Fibroblast of lung (primary cell): ENCODE measurements at places on chromosomes 2 and 18. TPM values are rescaled to one million over a fixed set of nuclear protein-coding genes. Genes with fewer than 3 reads are reported as not detected.
A peak's percentile ranks its signal among the peaks of the same experiment; 100 is the strongest.

GRCh38 chr2:225090746-225091145 lies 48.5 kb upstream of the DOCK10 start:
- DNase-seq, result peak; percentile 73

DNA sequence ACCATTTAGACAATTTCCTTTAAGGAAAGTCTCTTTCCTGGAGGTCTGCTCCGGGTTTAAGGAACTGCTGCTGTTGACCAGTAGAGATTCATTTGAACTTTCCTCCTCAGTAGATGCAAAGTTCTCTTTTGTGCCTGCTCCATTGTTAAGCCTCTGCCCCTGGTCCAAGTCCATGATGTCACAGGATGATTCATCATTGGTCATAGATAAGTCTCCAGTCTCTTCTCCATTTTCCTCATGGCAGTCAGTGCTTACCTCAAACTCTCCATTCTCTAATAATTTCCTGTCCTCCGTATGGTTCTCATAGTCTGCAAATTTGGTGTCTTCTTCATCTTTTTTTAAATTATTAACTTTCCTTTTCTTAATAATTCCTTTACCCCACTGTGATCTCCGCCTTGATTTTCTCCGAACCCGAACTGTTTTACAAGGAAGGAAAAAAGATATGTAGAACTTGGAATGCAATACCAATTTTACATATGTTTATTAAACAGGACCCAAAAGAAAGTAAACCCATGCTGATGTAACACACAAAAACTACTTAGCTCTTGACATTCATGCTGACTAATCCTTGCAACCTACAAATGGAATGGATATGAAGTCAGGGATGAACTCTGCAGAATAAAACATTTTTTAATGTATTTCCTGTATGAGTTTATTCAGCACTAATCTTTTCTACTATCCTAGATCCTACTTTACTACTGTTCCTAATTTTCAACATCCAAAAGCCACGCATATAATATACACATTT lies 169.1 kb downstream of the ATAD2B start:
- DNase-seq, result peak; percentile 91

DNA sequence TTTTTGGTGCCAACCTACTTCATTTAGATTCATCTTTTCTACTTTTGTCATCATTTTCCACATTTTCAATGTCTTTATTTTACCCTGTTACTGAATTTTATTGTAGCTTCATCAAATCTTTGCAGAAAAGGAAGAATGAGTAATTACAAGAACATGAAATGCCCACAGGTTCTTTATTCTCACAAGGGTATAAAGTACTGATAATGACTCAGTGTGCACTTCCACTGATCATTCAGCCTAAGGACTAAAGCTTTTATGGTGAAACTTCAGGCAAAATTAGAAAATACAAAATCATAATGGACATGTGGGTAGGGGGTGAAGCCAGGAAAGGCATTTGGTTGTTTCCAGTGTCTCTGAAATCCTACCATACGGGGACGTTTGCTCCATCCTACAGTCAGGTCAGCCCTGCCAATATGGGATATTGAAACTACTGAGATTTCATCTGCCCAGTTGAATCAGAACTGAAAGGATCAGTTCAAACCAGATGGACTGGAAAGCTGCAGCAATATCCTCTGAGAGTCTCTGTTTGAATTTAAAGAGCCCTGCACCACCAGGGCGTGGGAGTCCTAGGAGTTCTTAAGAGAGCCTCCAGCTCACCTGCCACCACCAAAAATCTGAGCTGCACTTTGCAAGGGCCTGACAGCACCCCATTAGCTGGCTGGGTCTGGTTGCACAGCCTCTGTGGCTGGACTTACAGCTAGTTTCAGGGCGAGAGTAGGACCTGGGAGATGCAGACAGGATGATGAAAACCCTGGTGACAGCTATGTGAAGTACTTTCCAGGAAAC lies 390.4 kb downstream of the CMPK2 start:
- no peak for DNase-seq

- DNase-seq, result no peak
These were observed 1062.6 kb downstream of the LRP1B start for GRCh38 chr2:141068053-141068682.

ZNF804A gene
- polyA plus RNA-seq, result 3.5 and 6.9 TPM in 2 replicates

GRCh38 chr2:232512602-232513001 lies 7.6 kb upstream of the PRSS56 start:
- DNase-seq, result no peak

DNA sequence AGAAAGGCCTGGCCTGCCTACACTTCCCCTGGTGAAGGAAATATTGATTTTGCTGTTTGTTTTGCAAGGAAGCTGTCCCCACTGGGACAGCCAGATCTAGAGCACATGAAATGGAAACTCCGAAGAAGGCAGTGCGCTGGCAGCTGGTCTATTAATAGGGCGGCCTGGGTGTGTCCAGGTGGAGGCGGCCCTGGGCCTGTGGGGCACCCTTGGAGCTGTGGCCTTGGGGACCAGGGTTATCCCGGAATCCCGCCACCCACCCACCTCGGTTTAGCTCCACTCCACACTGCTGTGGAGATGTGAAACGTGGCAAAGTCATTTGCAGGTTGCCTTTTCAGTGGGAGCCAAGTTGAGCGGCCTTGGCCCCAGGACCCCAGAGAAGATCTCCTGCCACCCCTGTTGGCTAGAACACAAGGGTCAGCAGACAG lies 204.3 kb downstream of the KLHL29 start:
- no peak for DNase-seq

GRCh38 chr2:112462178-112462577 lies 19.8 kb upstream of the TTL start:
- no peak for DNase-seq

DNA sequence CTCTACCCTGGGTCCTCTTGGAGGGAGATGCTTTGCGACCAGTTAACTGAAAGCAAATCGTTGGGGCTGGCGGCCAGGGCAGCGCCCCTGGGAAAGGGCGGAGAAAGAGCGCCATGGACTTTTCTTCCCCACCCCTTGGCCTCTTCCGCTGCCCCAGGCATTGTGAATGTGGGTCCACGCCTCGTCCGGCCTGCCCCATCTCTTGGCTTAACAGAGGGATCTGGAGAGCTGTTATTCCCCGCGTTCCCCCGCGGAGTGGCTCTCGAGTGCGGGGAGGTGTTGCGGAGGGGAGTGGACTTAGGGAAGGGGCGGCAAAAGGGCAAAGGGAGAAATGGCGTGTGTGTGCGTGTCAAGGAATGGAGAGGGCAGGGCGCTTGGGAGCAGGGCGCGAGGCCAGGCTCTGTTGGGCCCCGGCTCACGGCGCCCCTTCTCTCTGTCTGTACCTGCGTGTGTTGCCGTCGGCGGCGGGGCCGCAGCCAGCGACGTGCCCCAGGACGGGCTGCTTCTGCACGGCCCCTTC lies 6.6 kb downstream of the EMX1 start:
- no peak for DNase-seq

GRCh38 chr2:239033801-239034560 lies 186.1 kb downstream of the TWIST2 start:
- no peak for DNase-seq

DNA sequence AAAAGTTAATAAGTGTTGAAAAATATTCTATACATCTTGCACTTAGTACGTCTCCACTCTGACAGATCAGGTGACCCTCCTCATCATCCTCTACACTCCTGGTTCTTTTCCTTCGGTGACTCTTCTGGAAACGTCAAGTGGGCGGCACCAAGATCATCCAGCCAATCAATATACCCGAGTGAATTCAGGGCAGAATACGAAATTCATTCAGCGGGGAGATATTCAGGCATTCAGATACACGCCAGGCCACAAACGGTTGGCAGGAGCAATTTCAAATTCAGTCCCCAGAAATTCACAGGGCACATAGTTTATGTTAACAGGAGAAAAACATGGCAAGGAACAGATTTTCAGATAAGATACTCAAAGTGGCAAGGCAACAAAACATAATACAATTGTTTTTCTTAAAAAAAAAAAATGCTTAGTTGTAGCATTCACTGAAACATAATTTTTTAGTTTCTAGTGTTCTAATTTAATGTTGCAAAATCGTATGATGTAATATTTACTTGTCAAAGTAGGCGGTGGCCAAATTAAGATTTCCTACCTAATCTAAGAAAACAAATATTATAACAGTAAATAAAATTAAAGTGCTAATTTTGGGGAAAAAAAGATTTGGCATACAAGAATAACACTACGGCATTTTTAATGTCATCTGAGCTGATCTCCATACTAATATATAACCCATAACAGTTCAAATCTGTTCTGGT lies 4.2 kb downstream of the CLK1 start:
- peak; percentile 43 for DNase-seq

SLC30A3 gene
- polyA plus RNA-seq, result 0.12 and 0.38 TPM in 2 replicates

DNA sequence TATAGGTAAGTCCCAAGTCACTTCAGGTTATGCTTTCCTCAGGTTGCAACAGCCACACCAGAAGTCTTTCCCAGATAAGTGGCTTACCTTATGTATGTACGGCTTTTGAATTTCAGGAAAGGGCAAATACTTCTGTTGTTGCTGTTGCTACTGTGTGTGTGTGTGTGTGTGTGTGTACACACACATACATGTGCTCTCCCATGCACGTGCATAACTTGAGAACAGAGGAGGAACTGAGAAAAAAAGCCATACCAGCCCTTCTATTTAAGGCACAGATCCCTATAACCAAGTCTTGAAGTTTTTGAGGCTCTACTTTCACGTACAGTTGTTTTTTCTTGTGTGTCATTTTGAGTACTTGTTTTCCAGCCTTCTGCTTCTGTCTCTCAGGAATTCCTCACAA lies 62.4 kb downstream of the WDPCP start:
- DNase-seq, result no peak

- DNase-seq, result no peak
These were observed 217.3 kb downstream of the FHOD3 start for GRCh38 chr18:36514778-36515177.

DNA sequence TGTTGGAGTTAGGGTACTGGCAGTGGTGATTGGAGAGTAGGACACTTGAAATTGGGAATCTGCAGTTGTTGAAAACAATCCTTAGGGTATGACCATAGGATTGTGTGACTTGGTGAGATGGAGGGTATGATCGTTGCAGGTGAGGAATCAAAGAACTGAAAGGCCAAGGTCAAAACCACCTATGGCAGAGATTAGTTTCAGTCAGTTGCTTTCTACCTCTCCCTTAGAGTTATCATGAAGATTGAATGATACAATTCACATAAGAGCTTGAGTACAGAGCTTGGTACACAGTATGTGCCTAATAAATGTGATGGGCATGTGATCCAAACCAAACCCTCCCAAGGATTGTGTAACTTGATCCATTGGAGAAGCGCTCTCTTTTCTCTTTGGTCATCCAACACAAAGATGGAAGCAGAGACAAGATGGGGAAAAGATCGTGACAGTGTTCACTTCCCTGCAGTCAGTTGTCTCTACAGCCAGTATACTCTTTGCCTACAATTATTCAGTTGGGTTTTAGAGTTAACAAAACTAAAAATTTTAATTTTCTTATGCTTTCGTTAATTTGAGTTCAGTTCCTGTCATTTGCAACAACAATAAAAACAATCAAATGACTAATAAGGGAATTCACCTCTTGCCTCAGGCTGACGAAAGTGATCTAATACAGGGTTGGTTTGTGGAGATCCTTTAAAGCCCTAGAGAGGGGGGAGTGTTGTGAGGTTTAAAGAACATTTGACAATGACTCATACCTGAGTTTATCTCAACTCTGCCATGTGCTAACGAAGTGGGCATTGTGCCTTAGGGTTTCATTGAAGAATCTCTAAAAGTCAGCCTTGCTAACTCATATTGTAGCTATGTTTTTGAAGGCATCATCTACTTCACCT lies 14.8 kb upstream of the SMAD2 start:
- DNase-seq, result peak; percentile 70
